ENCODE measurements at places on chromosomes 3 and 15. TPM values are rescaled to one million over a fixed set of nuclear protein-coding genes. Genes with fewer than 3 reads are reported as not detected.
A peak's percentile ranks its signal among the peaks of the same experiment; 100 is the strongest.

Gene AADAC
- not detected for total RNA-seq

Gene CNTN4
- not detected for total RNA-seq

Gene NBEAL2
- 50.7 TPM for total RNA-seq

Gene XCR1
- total RNA-seq: not detected

Gene SLC38A3
- total RNA-seq: 3.3 TPM

Gene CFAP91
- total RNA-seq: 0.17 TPM

Gene ZDHHC23
- total RNA-seq: 7.1 TPM

Gene FRMD5
- total RNA-seq: 12.2 TPM

GRCh38 chr3:89113893-89114840 lies 6.7 kb downstream of the EPHA3 start:
- peak; percentile 69 for DNase-seq

DNA sequence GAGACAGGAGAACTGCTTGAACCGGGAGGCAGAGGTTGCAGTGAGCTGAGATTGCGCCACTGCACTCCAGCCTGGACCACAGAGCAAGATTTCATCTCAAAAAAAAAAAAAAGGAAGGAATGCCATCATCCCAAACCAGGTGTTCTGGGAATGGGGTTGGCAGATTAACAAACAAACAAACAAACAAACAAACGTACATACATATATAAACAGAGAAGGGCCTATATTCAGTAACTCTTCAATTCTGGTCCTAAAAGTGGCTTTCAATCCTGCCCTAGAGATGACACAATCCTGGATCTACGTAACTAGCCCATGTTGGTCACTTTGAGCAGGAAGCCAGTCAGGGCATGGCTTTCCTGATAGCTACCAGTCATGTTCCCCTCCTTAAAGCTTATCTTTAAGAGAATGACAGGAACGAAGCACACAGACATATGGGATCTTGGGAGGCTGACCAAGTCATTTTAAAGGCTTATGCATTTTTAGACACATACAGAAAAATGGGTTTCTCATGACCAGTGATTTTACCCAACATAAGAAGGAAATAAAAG lies 29.9 kb upstream of the RAB11A start:
- DNase-seq: no peak

- DNase-seq: no peak
Observed at GRCh38 chr3:46417841-46418611, 11.0 kb downstream of the CCRL2 start.

GRCh38 chr3:131020122-131020693 lies 6.4 kb downstream of the ASTE1 start:
- DNase-seq: no peak

DNA sequence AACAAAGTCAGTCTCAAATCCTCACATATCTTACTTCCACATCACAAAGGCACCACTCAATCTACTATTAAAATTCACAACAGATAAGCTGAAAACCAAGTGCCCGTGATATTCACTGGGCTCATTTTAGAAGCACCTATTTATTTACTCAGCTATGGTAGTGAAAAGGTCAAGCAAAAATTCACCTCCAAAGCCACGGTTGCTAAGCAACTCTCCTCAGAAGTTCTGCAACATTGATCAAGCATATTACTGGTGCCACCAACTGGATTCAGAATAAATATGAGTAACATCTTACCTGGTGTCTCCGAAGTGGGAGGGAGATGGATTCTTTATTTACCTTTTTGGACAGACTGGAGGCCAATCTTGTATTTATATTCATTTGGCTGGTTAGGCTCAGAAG lies 714.8 kb downstream of the FHIT start:
- DNase-seq: no peak

GRCh38 chr3:195086885-195087284 lies 184.1 kb downstream of the XXYLT1 start:
- DNase-seq: no peak

DNA sequence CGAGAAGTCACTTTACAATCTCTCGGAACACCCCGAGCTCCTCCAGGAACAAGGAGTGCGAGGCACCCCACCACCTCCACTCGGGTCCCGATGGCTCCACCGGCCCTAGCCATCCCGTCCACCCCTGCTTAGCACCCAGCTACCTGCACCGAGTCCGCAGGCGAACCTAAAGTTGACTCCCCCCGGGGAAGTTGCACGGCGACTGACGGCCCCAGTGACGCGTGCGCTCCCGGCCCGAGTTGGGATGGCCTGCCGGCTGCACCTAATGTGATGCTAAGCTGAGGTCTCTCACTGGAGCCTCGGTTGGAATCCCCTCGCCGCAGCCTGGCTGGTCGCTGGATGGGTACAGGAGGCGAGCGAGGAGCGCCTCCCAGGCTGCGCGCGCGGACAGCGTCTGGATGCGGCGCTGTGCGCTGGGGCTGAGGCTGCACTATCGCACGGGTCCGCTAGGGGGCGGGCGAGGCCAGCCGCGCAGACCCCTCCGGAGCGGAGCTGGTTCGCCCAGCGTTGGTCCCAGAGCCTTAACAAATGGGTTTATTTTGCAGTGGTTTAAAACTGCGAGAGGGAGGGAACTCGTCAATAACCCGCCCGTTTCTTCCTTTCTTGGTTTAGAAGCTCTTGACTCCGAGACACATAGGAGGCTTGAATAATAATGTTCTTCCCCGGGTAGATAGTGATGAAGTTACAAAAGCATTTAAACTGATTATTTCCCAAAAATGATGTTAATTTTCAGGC lies at the start of gene OXTR:
OXTR (minus strand) TSS at position 526 of the 735 bp plus-strand sequence. CDS start 1,426 bp downstream, outside the sequence.
- DNase-seq: peak; percentile 90

- DNase-seq: peak; percentile 41
Observed at GRCh38 chr15:101250873-101251829, 697 bp downstream of the CHSY1 start.

DNA sequence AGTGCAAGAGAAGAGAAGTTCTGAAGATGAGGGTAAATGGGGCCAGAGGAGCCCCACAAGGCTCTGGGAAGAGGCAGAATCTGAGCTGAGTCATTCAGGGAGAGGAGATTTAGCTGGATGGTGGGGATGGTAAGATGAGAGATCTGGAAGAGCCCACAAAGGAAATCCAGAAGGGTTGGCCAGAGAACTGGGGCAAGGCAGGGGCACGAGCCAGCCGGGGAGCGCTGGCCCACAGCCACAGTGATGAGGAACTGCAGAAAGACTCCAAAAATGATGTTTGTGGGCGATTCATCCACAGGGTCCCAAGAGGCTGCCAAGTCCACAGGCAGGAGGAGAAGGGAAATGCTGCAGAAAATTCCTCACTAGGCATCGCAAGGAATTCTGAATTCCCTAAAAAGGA lies 75.9 kb upstream of the ATP2B2 start:
- no peak for DNase-seq

DNA sequence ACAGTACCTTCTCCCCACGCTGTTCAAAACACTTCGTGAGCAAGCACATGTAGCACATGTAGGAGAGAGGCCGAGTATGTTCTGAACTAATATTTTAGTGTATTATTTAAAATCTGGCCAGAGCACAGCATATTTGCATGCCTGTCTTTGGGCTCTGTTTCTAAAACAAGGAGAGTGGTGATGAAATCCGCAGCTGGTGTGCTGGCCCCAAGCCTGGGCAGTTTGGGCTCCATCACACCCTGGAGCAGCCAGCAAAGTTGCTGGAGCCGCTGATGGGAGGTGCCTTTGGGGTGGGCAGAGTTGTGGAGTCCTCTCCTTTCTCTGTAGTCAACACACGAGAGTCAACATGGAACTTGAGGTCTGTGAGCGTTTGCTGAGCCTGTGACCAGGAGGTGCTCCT lies 116.6 kb downstream of the SLCO3A1 start:
- no peak for DNase-seq

DNA sequence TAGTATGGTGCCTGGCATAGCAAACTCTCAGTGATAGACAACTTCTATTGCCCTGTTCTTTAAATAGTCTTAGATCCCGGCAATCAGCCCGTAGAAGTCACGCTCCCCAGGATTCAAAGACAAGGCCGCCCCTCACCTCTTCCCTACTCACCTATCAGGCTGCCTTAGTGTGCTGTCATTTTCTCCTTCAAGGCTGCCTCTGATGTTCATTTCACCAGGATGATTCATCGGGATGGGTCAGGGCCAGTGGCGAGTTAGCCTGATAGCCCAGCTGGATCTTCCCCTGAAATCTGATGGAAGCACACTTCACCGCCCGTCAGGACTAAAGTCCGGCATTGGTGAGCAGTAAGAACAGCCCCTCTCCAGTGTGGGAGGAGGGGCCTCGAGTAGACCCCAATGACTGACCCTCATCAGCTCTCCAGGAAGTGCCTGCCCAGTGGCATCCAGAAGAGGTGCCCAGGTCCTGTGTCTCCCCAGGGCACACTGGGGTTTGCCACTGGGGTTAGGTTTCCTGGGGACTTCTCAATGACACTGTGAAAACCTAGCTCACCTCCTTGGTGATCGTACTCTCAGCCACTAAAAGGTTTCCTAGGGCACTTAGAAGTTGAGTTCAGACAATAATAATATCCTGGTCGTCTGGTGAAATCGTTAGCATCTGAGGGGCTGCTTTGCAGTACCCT lies 37.5 kb downstream of the TPM1 start:
- DNase-seq: peak; percentile 64

GRCh38 chr3:66376568-66376967 lies 124.3 kb downstream of the LRIG1 start:
- DNase-seq: peak; percentile 16

- no peak for DNase-seq
Observed at GRCh38 chr3:189630767-189631372, 319 bp upstream of the TP63 start.

GRCh38 chr3:121748680-121749275 lies 763 bp downstream of the GOLGB1 start:
- peak; percentile 61 for DNase-seq

DNA sequence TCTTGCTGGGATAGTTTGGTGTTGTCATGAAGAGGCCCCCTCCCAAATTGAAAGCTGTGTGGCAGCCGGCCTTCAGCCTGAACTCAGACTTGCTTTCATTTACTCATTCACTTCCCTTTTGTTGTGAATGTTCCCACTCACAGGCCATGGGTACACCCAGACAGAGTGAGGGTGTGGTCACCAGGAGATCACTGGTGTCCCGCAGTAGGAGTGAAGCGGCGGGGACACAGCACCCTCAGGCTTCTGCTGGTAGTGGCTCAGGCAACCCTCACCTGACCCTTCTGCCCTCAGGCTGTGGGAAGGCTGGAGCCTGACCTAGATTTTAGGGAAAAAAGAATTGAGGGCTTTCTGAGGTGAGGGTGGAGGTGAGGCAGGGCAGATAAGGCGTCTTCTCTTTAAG lies 244.4 kb downstream of the SOX2 start:
- no peak for DNase-seq

- DNase-seq: no peak
Observed at GRCh38 chr3:50609071-50609762, 2.4 kb downstream of the CISH start.

DNA sequence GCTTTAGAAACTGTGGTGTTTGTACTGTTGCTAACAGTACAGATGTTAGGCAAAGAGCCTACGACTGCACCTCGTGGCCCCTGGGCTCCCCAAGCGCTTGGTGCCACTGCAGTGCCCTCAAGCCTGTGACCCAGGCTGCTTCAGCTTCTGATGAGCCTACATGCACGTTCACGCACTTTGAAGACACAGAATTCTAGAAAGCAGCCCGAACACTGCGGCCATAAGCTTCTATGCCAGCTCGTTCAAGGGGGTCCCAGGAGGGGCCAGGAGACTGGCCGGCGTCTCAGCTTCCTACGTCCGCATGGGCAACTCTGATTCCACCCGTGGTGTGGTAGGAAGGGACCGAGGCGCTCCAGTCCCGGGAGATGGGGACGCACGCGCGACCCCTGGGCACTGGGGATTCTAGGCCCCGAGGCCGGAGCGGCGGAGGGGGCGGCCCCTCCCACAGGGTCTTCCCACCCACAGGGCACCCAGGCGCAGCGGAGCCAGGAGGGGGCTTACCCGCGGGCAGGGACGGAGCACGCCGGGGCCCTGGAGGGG lies 653 bp downstream of the MYO5C start:
- DNase-seq: peak; percentile 4

DNA sequence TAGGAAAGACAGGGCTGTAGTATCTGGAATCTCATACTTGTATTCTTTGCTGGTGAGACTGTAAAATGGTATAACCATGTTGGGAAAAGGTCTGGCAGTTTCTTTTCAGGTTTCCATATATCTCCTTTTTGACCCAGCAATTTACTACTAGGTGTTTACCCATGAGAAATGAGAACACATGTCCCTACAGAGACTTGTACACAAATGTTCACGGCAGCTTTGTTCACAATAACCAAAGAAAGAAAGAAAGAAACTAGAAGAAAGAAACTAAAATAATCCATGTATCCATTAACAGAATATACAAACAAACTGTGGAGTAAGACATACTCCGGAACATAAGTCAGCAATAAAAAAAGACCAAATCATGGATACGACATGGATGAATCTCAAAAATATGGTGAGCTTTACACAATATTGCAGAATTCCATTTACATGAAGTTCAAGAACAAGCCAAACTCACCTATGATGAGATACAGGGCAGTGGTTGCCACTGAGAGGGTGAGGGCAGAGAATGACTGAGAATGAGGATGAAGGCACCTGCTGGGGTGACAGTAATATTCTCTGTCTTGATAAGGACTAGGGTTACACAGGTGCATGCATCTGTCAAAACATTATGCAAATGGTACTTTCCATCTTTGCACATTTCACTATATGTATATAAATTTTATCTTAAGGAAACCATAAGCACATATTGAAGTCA lies 2.7 kb downstream of the RFTN1 start:
- no peak for DNase-seq

GRCh38 chr15:72184165-72184811 lies 13.3 kb downstream of the GRAMD2A start:
- DNase-seq: peak; percentile 53

DNA sequence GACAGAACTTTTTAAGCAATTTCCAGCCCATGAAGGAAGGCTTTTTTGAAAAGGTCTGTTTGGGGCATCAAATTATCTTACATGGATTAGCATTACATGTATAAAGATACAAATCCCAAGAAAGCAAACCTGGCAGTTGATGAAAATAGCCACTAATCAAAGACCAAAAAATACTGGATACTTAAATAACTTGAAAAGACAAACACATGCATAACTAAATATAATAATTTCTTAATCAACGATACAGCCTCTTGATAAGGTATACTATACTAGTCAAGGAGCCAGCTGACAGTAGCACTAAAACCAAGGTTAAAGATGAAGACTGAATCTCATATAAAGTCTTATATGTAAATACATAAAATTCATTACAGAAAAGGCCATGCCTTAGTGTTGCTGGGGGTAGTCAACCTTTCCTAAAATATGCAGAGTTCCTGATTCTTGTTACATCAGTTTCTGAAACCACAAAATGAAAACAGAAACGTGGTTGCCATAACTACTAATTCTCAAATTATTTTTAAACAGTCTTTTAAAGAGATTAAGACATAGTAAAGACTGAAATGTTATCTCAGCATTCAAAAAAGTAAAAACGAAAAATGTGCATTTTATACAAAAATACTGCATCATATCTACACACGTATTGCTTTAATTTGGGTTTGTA lies 2.0 kb downstream of the ANKRD28 start:
- DNase-seq: peak; percentile 53

DNA sequence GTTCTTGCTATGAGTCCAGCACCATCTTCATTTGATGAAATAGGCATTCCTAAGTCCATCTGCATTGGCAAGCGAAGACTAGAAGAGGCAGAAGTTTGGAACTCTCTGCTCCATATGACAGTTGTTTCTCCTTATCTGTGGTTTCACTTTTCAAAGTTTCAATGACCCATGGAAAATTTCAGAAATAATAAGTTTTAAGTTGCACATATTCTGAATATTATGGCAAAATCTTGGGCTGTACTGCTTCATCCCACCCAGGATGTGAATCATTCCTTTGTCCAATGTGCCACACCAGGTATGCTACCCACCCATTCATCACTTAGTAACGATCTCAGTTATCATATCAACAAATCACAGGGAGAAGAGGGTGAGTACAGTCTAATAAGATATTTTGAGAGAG lies 647.9 kb downstream of the GRM7 start:
- no peak for DNase-seq

GRCh38 chr3:102174312-102174712 lies 260.5 kb upstream of the ZPLD1 start:
- peak; percentile 91 for DNase-seq
